Epithelial cell of proximal tubule (primary cell): ENCODE measurements at places on chromosomes 5 and 9. TPM values are rescaled to one million over a fixed set of nuclear protein-coding genes. Genes with fewer than 3 reads are reported as not detected.

DNA sequence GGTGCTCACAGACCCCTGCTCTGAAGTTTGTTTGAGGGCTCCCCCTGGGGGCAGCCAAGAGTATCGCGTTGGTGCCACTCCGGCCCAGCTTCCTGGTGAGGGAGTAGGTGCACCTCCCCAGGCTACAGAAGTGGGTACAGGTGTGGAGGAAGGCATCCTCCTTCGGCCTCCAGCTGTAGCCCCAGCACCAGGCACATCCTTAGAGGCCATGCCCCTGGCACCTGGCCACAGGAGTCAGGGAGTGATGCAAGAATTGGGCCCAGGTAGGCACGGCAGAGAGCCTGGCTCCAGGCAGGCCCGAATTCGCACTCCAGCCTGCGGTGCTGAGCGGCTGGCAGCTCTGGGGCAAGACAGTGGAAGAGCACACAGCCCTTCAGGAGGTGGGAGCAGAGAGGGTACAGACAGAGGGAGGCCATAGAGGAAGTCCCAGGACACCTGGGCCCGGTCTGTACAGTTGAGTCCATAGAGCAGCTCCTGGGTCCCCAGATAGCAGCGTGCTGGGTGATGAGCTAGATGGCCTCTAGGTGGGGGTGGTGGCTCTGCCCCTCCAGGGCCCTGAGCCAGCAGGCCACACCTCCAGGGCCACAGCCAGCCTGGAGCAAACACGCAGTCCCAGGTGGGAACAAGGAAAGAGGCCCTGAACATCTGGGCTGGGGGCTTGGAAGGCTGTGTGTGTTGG, 2.4 kb downstream of the SAPCD2 start:
- DNase-seq: no peak

GRCh38 chr5:140576776-140577201, 12.2 kb downstream of the SLC35A4 start:
- no peak for DNase-seq

DNA sequence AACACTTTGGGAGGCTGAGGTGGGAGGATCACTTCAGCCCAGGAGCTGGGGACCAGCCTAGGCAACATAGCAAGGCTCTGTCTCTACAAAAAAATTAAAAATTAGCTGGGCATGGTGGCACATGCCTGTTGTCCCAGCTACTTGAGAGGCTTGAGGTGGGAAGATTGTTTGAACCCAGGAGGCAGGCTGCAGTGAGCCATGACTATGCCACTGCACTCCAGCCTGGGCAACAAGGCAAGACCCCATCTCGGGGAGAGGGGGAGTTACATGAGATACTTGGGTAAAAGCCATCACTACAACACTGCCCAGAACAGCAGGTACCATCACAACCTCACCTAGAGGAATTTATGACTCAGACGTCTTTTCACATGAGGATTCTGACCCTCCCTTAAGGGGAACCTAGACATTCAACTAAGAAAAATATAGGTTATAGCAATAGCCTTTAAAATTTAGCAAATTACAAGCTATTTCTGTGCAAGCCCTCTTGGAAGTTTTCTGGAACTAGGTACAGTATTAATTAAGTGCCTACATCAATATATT, 143.5 kb downstream of the NFIB start:
- DNase-seq: no peak

DNA sequence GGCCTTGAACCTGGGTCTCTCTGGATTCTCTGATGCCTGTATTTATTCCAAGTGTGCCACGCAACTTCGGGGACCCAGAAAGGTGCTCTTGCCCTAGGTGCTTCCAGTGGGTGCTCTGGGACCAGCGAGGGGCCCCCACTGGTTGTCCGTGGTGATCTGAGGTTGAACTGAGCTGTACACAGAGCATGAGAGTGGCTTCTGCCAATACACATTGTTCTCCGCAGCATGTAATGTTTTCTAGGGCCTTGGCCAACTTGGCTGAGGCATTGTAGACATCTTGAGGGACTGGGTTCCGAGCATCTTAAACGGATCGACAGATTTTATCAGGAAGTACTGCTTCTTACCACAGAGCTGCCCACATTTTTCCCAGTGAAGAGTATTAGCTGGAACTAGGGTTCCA, 117.9 kb downstream of the MTX3 start:
- no peak for DNase-seq

The EFNA5 gene
- total RNA-seq: 17.8 and 28.1 TPM in 2 replicates

DNA sequence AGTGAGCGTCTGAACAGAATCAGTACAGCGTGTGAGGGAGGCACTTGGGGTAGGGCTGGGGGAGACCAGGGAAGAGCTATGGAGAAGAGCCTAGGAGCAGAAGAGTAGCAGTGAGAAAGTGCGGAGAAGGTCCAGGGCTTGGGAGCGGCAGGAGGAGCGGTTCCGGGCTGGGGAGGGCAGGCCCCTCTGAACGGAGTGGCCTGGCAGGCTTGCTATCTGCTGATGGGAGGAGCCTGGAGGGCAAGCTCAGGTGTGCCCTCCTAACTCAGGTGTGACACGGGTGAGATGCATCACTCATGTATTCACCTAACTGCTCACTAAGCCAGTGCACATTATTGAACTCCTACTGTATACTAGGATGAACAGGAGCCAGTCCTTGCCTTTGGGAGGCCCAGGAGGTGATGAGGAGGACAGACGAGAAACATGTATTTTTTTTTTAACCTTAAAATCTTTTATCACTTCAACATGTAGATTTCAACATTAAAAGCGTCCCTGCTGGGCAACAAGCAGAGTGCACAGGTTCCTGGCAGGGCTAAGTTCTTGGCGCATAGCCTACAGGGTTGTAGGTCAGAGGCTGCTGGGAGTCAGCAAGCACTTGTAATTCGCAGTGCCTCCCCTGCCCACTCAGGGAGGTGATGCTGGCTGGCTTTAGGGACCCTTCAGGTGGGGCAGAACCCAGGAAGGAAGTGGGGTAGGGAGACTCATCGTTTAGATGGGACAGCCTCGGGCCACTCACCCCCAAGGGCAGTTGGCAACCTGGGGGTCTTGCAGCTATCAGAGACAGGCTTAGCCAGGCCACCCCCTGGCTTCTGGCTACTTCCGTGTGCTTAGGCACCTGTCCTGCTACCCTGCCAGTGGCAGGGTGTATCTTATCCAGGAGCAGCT, 55.5 kb downstream of the TMOD1 start:
- no peak for DNase-seq
